Epithelial cell of umbilical artery (primary cell): ENCODE measurements at places on chromosomes 16 and 17. TPM values are rescaled to one million over a fixed set of nuclear protein-coding genes. Genes with fewer than 3 reads are reported as not detected.

TBC1D3I gene
- not detected in 2 replicates for total RNA-seq

TMEM88 gene
- 27.0 and 44.8 TPM in 2 replicates for total RNA-seq

FAM171A2 gene
- total RNA-seq = 7.0 and 10.4 TPM in 2 replicates

CCL18 gene
- not detected in 2 replicates for total RNA-seq

HP gene
- total RNA-seq = not detected in 2 replicates

SKA2 gene
- total RNA-seq = 52.3 and 94.5 TPM in 2 replicates

RPGRIP1L gene
- 7.8 and 12.0 TPM in 2 replicates for total RNA-seq

ABI3 gene
- 24.0 and 24.9 TPM in 2 replicates for total RNA-seq

SNAI3 gene
- 0.32 TPM in 1 of 2 replicates, not detected in the other for total RNA-seq

GPR179 gene
- total RNA-seq = not detected in 2 replicates

TPSB2 gene
- not detected in 2 replicates for total RNA-seq

MT1B gene
- not detected in 2 replicates for total RNA-seq

P2RX1 gene
- not detected in 2 replicates for total RNA-seq

HAGH gene
- total RNA-seq = 78.4 and 81.5 TPM in 2 replicates

OTOA gene
- total RNA-seq = 0.15 TPM in 1 of 2 replicates, not detected in the other

SPNS3 gene
- total RNA-seq = 0.15 TPM in 1 of 2 replicates, not detected in the other

CLEC19A gene
- not detected in 2 replicates for total RNA-seq

SOCS1 gene
- total RNA-seq = 1.3 and 2.1 TPM in 2 replicates

ZNF830 gene
- total RNA-seq = 16.9 and 19.8 TPM in 2 replicates

GRIN2A gene
- not detected in 2 replicates for total RNA-seq

ABCA8 gene
- 0.32 and 0.46 TPM in 2 replicates for total RNA-seq

HEATR9 gene
- total RNA-seq = not detected in 2 replicates

PDILT gene
- not detected in 2 replicates for total RNA-seq

CD68 gene
- total RNA-seq = 1.1 and 1.3 TPM in 2 replicates

RAB34 gene
- 137 and 157 TPM in 2 replicates for total RNA-seq

CPNE7 gene
- total RNA-seq = 3.2 and 9.7 TPM in 2 replicates

CCDC154 gene
- under 0.01 and 0.15 TPM in 2 replicates for total RNA-seq

ARHGAP27 gene
- 9.7 and 14.4 TPM in 2 replicates for total RNA-seq

SGCA gene
- total RNA-seq = not detected in 2 replicates

TK1 gene
- 121 and 148 TPM in 2 replicates for total RNA-seq

KRTAP4-1 gene
- not detected in 2 replicates for total RNA-seq

KRTAP1-1 gene
- not detected in 2 replicates for total RNA-seq

LITAFD gene
- total RNA-seq = not detected in 2 replicates

OR3A3 gene
- total RNA-seq = not detected in 2 replicates

OR1A1 gene
- not detected in 2 replicates for total RNA-seq

CES1 gene
- not detected in 2 replicates for total RNA-seq

CACNG5 gene
- total RNA-seq = not detected in 2 replicates

TMEM98 gene
- total RNA-seq = 95.4 and 165 TPM in 2 replicates
